Epithelial cell of umbilical artery (primary cell): ENCODE measurements at places on chromosomes 12 and 14. TPM values are rescaled to one million over a fixed set of nuclear protein-coding genes. Genes with fewer than 3 reads are reported as not detected.

TAS2R13 gene
- total RNA-seq = 0.32 and 1.8 TPM in 2 replicates

SLC6A13 gene
- not detected in 2 replicates for total RNA-seq

SLCO1A2 gene
- not detected in 2 replicates for total RNA-seq

BAZ1A gene
- total RNA-seq = 47.1 and 54.9 TPM in 2 replicates

CRIP1 gene
- 0.32 and 2.4 TPM in 2 replicates for total RNA-seq

BIN2 gene
- total RNA-seq = not detected in 2 replicates

BCL11B gene
- total RNA-seq = under 0.01 TPM in 2 replicates

ASPG gene
- not detected in 2 replicates for total RNA-seq

VRTN gene
- total RNA-seq = not detected in 2 replicates

ZNF839 gene
- 6.8 and 11.4 TPM in 2 replicates for total RNA-seq

HOXC4 gene
- not detected in 2 replicates for total RNA-seq

TCTN2 gene
- 4.6 and 8.1 TPM in 2 replicates for total RNA-seq

GATC gene
- total RNA-seq = 21.1 and 24.5 TPM in 2 replicates

SERPINA9 gene
- total RNA-seq = not detected in 2 replicates

STYK1 gene
- 5.0 and 14.3 TPM in 2 replicates for total RNA-seq

UBE3B gene
- total RNA-seq = 39.3 and 41.9 TPM in 2 replicates

RNF41 gene
- 121 and 157 TPM in 2 replicates for total RNA-seq

TGM1 gene
- 0.65 and 0.91 TPM in 2 replicates for total RNA-seq

FMNL3 gene
- total RNA-seq = 69.2 and 72.0 TPM in 2 replicates

TMEM260 gene
- 7.1 and 12.5 TPM in 2 replicates for total RNA-seq

RND1 gene
- total RNA-seq = 1.6 and 2.1 TPM in 2 replicates

WSCD2 gene
- not detected in 2 replicates for total RNA-seq

GALNT16 gene
- total RNA-seq = 0.30 and 0.65 TPM in 2 replicates
